ENCODE measurements at places on chromosomes 6 and 20.

GRCh38 chr20:52433326-52434040, 241.9 kb upstream of the ZFP64 start:
- no peak for DNase-seq

DNA sequence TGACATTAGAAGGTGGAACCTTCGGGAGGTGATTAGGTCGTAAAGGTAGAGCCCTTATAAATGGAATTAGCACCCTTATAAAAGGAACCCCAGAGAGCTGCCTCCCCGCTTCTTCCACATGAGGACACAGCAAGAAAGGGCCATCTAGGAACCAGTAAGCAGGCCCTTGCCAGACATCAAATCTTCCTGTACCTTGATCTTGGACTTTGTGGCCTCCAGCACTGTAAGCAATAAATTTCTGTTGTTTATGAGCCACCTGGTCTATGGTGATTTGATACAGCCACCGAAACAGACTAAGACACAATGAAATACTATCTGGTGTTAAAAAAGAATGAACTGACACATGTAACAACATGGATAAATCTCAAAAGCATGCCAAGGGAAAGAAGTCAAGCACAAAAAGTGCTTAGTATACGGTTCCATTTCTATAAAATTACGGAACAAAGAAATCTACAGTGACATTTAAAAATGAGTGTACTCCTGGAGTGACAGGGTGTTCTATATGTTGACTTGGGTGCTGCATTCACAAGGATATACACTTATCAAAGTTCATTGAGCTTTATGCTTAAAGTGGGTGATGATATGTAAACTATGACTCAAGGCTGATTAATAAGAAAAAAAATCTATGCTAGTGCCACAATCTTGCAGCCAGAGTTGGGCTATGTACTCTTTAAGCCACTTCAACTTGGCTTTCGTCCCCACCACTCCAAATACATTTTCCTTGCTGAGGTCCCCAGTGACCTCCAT, 18.4 kb downstream of the SERPINB1 start:
- no peak for DNase-seq

GRCh38 chr20:63411898-63412631, 50.9 kb upstream of the CHRNA4 start:
- DNase-seq: no peak

GRCh38 chr20:53805895-53806384, 212.3 kb upstream of the ZNF217 start:
- DNase-seq: no peak

DNA sequence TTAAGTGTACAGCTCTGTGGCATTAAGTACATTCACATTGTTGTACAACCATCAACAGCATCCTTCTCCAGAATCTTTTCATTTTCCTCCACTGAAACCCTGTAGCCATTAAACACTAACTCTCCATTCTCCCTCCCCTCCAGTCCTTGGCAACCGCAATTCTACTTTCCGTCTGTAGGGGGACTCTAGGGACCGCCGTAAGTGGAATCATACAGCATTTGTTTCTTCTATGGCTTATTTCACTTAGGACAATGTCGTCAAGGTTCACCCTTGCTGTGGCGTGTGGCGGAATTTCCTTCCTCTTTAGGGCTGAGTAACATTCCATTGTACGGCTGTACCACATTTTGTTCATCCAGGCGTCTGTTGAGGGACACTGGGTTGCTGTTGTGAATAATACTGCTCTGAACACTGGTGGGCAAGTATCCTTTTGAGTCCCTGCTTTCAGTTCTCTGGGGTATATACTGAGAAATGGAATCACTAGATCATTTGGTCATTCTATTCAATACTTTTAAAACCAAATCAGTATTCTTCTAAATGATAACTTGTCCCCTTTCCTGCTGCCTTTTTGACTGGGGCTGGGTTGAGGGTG, 50.7 kb downstream of the PPP1R3G start:
- DNase-seq: no peak

GRCh38 chr20:400454-401275, 7.4 kb upstream of the RBCK1 start:
- no peak for DNase-seq

GRCh38 chr6:142874676-142875075, 70.3 kb downstream of the HIVEP2 start:
- DNase-seq: no peak
